ENCODE measurements at places on chromosomes 11 and 22. TPM values are rescaled to one million over a fixed set of nuclear protein-coding genes. Genes with fewer than 3 reads are reported as not detected.

KLHL35 gene
- total RNA-seq: 0.48 TPM

ART1 gene
- total RNA-seq: not detected

PNPLA5 gene
- total RNA-seq: not detected

CLMP gene
- 23.1 TPM for total RNA-seq

MPPED2 gene
- total RNA-seq: 10.1 TPM

ZP1 gene
- not detected for total RNA-seq

Measured in ovary (tissue), 10 donors.